ENCODE measurements at places on chromosomes 5 and 9. TPM values are rescaled to one million over a fixed set of nuclear protein-coding genes. Genes with fewer than 3 reads are reported as not detected.

DNA sequence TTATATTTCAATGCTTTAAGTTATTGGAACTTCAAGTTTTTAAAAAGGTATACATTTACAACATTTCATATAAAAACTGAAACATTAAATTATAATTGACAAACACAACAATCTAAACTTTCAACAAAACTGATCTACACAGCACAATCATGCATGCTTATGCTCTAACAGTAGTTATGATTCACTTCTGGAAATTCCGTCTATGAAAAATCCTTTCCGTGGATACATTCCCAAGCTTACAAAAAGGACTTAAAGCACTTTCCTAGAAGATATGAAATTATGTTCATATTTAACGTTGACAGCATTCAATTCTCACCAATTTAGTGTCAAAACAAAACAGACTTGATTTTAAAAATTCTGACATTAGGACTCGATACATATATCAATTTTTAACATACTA is 3.7 kb downstream of the HNRNPH1 start:
- DNase-seq: no peak

GRCh38 chr5:73540192-73540591 is 25.2 kb downstream of the ANKRA2 start:
- no peak for DNase-seq

DNA sequence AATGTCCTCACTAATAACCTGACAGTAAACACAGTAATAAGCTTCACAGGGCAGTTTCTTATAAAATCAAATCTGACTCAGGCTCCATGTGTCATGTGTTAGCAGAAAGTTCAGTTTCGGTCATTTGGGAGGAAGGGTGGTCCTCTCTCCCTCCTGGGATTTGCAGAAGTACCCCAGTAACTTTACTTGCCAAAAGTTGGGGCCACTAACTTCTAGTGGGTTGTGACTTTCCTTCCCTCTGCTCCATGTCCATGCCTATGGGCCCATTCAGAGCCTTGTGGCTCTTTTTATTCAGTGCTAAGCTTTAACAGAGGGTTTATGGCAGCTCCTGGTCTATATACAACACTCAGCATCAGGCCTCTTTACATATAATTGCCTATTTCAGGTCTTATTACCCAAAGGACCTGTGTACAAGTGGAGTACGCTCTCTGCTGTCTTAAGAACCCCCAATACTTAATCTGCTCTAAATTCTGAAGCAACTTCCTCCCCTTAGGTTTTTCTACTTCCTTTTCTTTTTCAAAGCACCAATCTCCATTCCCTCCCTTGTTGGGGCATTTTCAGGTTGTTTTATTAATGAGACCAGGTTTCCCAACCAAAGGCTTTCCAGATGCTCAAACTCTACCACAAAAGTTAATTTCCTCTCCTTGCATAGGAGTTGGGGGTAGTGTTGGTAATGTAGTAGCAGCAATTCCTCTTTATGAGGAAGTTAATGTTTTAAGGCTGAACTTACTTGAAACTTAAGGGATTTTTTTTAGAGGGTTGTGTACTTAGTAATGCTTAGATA is 107.7 kb downstream of the CCDC192 start:
- no peak for DNase-seq

- DNase-seq: no peak
Observed at GRCh38 chr9:24817756-24818155, 272.1 kb upstream of the IZUMO3 start.

The NRG2 gene
- 0.47 TPM for total RNA-seq

All from naive thymus-derived CD8-positive, alpha-beta T cell (primary cell).